ENCODE measurements at places on chromosomes 1 and 21.

GRCh38 chr1:46718340-46718726 is 581 bp downstream of the EFCAB14 start:
- no peak for DNase-seq

GRCh38 chr1:97145321-97145956 is 423.9 kb downstream of the PTBP2 start:
- no peak for DNase-seq

GRCh38 chr21:35730325-35730724 is 330.0 kb downstream of the SETD4 start:
- DNase-seq: no peak

GRCh38 chr1:211928993-211929637 is 98.6 kb upstream of the LPGAT1 start:
- DNase-seq: no peak

DNA sequence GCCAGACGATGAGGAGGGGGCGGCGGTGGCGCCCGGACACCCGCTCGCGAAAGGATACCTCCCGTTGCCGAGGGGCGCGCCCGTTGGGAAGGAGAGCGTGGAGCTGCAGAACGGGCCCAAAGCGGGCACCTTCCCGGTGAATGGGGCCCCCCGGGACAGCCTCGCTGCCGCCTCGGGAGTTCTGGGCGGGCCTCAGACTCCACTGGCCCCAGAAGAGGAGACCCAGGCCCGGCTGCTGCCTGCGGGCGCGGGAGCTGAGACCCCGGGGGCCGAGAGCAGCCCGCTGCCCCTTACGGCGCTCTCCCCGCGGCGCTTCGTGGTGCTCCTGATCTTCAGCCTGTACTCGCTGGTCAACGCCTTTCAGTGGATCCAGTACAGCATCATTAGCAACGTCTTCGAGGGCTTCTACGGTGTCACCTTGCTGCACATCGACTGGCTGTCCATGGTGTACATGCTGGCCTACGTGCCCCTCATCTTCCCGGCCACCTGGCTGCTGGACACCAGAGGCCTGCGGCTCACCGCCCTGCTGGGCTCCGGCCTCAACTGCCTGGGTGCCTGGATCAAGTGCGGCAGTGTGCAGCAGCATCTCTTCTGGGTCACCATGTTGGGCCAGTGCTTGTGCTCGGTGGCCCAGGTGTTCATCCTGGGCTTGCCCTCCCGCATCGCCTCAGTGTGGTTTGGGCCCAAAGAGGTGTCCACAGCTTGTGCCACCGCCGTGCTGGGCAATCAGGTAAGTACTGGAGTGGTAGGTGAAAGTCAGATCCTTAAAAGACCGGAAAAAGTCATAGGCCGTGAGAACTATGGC is 588 bp downstream of the FLVCR1 start:
- no peak for DNase-seq
